ENCODE measurements at places on chromosomes 2 and 18.
A peak's percentile ranks its signal among the peaks of the same experiment; 100 is the strongest.

- DNase-seq: peak; percentile 59
Observed at GRCh38 chr2:41791523-41791922, 256.3 kb upstream of the PKDCC start.

DNA sequence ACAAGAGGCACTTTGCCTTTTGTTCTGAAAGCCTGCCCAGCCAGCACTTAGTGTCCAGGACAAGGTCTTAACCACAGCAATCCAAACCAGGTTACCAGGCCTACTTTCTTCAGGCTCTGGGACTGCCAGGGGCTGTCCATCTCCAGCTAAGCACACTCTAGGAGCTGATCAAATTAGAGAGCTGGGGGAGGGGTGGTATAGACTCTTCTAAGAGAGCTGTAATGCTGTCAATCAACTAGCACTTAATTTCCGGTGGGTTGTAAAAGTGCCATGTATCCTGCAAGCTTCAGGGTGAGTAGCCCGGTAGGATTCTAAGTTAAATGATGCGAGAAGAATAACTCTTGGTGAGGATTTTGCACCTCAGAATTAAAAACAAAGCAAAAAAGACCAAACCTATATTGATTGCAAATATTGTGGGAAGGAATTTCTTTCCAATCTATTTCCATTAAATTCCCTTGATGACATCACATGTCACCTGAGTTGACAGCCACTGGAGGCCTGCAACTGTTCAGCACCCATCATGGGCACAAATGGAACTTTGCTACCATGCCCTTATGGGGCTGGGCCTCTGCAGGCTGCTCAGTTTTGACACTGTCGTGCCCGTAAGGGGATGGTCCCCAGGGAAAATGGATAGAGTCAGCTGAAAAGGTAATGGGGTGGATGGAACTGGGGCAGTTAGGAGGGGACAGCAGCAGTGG, 8.7 kb upstream of the COX7A2L start:
- no peak for DNase-seq

DNA sequence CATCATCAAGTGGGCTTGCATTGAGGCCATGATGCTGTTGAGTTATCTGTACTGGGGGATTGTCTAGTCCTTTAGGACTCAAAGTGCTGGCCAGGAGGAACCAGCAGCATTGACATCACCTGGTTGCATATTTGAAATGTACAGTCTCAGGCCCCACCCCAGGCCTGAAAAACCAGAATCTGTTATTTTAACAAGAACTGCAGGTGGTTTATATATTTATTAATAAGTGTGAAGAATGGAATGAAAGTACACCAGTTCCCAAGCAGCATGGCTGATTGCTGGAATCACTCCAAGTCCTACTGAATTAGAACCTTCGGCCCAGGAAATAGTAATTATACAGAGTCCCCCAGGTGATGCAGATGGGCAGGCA, 2.8 kb downstream of the IL1F10 start:
- no peak for DNase-seq

- DNase-seq: no peak
Observed at GRCh38 chr2:159155791-159156190, 130.7 kb downstream of the WDSUB1 start.

DNA sequence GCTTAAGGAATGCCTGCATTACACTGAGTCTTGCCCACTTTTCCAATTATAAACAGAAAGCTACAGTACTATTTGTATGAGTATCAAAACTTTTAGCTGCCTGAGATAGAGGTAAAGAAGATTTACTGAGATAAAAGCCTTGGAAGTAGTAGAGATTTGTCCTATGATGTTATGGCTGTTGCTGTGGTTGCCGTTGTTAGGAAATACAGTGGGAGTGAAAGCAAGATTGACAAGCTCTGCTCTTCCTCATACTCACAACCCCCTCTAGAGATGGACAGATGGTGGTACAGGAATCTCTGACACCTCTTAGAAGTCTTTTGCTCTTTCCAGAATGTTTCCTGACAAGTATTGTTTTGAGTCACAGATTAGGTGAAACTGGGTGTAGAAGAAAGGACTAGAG, 242.5 kb downstream of the RPIA start:
- DNase-seq: no peak

GRCh38 chr2:127305990-127306585, 12.1 kb upstream of the ERCC3 start:
- DNase-seq: no peak

DNA sequence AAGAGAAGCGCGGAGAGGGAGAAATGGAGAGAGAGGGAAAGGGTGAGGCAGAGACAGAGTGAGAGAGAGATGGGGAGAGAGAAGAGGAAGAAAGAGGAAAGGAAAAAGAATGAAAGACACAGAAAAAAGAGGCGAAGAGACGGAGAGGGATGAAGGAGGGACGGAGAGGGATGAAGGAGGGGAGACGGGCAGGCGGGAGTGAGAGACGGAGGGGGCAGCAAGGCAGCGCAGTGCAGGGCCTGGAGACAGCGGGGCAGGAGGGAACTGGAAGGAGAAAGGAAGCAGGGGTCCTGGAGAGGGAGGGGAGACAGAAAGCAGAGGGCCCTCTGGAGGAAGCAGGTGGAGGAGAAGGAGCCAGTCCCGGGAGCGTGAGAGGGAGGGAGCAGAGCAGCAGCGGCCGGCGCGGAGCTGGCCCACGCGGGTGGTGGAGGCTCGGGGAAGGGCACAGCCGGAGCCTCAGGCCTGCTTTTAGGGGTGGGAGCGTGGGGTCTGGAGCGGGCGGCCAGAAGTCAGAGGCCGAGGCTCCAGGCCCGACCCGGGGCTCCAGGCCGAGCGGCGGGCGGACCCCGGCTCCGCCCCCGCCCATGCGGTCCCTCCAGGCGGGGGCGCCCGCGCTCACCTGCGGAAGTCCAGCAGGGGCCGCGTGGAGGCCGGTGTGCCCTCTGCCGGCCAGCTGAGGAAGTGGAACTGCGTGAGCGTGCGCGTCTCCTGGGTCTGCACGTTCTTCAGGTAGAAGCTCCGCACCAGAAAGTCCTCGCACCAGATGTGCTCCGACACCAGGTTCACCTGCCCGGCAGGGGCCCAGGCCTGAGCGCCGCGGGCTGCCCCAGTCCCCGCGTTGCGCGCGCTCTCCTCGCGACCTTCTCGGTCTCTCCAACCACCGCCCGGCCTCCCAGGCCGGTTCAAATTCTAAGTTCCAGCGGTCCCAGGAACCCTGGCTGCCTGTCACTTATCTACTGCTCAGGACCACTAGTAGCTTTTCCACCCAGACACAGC, 14.5 kb downstream of the PTPRN start:
- DNase-seq: peak; percentile 95

DNA sequence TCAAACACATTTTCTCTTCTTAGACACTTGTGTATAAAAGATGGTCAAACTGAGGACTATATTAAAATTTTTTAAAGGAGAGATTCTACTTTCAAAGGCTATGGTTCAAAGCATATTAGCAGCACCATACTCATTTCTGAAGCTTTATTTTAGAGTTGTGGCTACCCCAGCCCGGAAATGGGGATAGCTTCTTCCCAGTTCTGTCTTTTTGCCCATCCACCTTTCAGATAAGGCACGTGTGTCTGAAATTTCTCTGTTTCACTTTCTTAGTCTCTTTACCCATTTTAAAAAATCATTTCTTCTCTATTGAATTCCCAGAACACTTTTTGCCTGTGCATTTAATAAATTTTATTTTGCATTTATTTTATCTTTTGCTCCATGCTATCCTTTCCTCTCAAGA, 431.5 kb downstream of the RNF144A start:
- no peak for DNase-seq

DNA sequence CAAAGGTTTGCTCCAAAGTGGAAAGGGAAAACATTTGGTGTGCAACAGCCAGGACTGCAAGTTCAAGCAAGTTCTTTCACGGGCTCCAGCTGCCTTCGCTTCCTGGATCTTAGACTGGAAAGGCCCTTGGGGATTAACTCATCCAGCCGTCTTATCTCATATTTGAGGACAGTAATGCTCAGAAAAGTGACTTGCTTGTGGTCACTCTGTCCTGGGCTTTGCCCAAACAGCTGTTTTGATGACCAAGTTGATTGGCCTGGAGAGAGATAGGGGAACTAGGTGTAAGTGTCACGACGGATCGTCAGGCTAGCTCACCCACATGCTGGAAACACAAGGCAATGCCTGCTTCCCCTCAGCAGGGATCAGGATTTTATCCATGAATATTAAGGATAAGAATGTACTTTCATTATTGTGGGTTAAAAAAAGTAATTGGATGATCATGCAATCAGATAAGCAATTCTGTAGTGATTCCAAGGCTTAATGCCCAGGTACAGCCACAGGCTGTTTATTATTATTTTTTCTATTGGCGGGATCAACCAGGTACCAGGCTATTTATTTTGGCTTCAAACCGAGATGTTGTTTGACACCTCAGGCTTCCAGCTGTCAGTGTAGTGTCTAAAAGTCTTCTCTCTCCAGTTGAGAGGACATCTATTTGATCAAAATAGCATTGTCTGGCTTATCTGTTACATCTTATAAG, 162.5 kb upstream of the EPAS1 start:
- no peak for DNase-seq

DNA sequence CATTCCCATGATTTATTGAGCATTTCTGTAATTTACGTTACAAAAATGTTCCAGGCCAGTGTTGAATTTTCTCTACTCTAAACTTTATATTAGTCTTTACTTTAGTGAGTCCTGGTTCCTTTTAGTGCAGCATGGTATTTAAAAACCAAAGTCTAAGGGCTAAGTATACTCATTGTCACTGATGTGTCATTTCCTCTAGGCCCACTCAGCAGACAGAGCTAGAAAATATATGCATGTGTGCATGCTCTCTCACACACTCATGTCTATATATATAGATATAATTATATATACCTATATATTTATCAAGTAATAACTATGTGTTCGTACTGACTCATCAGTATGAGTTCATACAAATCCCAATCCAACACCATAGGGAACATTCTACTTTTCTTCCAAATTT, 132.5 kb upstream of the SLC8A1 start:
- DNase-seq: no peak

DNA sequence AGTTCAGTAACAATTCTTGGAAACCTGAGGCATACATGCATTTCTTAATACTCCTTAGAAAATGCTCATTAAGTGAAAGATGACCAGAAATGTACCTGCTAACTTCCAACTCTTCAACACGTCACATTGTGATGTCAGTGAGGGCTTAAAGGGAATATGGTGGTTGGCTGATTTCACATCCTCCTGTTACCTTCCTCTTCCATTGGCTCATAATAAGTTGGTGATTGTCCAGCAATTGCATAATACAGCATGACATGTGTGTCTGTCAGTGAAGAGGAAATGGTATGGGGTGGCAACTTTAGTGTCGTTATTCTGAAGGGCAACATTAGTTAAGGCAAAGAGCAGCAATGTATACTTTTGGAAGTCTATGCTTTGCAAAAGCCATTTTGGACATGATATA, 26.0 kb downstream of the PLEK start:
- DNase-seq: no peak

GRCh38 chr2:120656273-120656950, 79.3 kb upstream of the GLI2 start:
- DNase-seq: no peak

DNA sequence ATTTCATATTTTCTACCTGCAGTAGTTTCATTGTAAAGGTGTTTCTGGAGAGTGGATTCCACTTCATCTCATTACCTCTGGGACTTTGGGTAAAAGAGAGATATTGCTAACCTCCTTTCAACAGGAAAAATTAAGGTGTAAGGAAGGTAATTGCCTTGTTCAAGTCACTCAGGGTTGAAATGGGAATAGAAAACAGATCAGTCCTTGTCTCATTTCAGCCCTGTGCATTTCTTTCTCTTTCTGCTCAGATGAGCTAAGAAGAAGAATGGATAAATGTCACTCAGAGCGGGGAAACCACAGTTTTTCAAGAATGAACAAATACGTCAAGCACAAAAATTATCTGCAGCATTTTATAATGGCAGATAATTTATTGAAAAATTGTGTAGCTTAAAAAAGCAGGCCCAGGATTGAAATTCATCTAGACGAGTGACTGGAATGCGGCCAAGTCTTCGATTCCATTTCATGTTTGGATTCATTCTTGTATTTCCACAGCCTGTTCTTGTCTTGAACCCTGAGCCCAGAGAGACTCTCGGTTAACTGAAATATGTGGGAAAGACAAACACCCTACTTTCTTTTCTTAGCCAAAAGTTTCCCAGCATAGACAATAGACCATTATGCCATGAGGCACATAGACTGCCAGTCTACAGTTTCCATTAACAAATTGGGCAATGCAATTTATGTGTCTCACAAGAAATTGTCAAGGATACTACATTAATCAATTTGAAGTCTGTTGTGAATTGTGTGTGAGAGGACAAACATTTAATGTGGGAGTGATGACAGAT, 107.9 kb downstream of the POLE4 start:
- DNase-seq: no peak

GRCh38 chr2:60671966-60672365, 84.1 kb upstream of the PAPOLG start:
- DNase-seq: no peak
